NK-92 treated with Interleukin-12 subunit alpha and Interleukin-12 subunit beta, amount 100 ng/mL, for 24 hours (cell line): ENCODE measurements at places on chromosomes 7 and 10.

DNA sequence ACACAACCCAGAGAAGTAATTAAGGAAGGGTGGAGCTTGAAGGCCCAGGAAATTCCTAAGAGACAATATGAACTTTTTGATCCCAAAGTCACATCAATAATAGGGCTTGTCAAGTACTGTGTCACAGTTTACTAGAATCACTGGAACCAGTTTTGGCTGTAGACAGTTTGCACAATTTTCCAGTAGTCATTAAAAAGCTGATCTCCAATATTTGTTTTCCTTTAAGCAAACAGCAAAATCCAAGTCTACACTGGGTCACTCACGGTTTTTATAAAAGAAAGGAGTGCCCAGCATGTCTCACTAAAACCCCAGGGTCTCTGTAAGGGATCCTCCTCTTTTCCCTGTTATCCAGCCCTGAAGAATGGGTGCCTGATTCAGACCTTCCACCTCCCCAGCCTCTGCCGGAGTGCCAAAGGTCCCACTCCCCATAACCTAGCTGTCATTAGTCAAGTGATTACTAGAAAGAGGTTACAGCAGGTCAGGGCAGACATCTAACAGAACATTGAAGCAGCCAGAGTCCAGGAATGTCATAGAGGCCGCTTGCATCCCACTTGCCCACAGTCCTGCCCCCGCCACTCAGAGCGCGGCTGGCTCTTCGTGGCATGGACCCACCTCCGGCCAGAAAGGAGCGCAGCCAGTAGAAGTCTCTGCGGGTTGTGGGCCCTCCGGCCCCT is 552 bp downstream of the SLC25A16 start:
- DNase-seq: no peak

- no peak for DNase-seq
Measured at GRCh38 chr10:37704566-37704965, 152.8 kb downstream of the ZNF248 start.

- DNase-seq: no peak
Measured at GRCh38 chr7:102049765-102050164, 232.3 kb downstream of the CUX1 start.

GRCh38 chr7:43281268-43281667 is 168.8 kb downstream of the HECW1 start:
- DNase-seq: no peak

DNA sequence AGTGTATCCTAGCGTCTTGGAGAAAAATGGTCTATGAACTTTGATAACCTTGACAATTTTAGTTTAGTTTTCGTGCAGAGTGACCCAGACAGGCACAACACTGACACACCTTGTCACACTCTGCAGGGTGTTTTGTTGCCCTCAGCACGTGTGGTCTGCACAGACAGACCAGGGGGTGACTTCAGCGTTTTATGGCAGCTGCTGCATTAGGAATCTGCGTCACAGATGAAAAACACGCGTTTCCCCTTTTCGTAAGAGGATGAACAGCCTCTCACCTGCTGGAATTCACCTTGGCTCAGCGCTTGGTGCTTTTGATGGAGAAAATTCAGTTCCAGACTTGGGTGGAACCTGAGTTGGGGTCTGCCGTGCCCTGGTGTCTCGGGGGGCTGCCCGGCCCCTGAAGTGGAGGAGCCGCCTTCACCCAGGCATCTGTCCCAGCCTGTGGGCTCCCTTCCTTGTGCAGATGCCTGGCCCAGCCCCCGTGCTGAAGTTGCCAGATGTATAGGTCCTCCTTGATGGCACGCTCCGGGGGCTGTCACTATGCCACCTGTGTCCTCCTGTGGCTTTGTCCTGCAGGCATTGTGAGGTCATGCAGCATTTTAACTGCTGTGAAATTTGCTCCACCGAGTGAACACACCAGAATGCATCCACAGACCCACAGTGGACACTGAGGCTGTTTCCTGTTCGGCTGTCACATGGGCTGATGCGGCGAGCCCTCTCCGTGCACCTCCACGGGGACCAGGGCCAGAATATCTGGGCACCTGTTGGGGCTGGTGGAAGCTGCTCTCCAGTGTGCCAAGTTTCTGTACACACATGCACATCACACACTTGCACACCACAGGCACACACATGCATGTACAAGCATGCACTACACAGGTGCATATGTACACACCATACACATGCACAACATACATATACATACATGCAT is 18.3 kb downstream of the INPP5A start:
- no peak for DNase-seq

GRCh38 chr10:123858907-123859652 is 32.5 kb downstream of the CPXM2 start:
- DNase-seq: no peak
